HFFc6 (cell line): ENCODE measurements at places on chromosomes 13 and 19. TPM values are rescaled to one million over a fixed set of nuclear protein-coding genes. Genes with fewer than 3 reads are reported as not detected.

GRCh38 chr13:42766016-42766415 lies 15.4 kb upstream of the FAM216B start:
- DNase-seq = no peak

DNA sequence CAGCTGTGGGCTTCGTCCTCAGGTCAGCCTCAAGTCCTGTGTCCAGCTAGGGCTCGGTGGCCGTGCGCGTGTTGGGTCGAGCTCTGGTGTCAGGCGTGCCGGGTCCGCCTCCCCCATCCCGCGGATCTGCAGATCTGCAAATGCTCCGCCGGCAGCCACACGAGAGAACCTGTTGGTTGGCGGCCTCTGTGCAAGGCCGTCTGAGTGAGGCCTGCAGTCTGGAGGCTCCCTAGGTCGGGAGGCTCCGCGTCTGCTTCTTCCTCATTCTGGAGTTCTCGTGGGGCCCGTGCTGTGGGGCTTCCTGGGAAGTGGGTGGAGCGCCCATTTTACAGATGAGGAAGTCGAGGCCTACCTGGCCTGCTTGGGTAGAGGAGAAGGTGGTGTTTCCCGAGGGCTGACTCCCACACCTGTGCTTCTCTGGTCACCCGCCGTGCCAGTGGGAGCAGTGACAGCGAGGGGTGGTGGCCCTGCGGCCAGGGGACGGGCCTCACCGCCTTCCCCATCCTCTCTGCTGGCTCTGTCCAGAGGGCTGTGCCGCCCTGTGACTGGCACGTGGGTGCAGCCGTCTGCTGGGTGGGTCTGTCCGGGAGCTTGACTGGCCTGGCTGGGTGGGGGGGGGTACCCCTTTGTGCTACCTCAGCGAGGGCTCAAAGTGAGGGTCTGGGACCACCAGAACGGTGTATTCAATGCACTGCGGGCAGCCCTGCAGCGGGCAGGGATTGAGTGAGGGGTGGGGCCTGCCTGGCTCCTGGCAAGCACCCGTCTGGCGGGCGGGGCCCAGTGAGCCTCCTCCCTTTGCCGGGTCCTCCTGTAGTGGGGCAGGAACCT lies 3.3 kb downstream of the CSNK1G2 start:
- DNase-seq = no peak

GRCh38 chr13:79457390-79457789 lies 23.6 kb upstream of the NDFIP2 start:
- no peak for DNase-seq

GRCh38 chr13:30088312-30088855 lies 219.0 kb downstream of the KATNAL1 start:
- DNase-seq = no peak

DNA sequence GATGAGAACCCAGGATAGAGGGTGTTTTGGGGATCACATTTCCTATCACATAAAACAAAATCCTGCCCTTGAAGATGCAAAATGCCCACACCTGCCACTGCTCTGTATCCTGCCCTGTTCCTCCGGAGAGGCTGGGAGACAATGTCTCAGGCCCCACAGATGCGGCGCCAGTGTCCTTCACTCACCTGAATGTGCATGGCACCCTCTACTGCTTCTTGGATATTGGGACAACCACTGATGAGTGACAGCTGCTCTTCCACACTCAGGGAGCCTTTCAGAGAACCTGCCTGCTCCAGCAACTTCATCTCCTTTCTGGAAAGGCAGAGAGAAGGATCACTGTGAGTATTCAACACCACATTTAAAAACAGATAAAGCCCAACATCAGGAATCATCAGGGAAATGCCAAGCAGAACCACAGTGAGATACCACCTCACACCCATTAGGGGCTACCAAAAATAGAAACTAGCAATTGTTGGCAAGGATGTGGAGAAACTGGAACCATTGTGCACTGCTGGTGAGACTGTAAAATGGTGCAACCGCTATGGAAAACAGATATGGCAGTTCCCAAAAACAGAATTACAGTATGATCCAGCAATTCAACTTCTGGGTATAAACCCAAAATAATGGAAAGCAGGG lies 36.4 kb downstream of the CRYL1 start:
- DNase-seq = no peak

Gene JOSD2
- total RNA-seq = 74.0 to 93.7 TPM (median 84.9 TPM) in 3 replicates

DNA sequence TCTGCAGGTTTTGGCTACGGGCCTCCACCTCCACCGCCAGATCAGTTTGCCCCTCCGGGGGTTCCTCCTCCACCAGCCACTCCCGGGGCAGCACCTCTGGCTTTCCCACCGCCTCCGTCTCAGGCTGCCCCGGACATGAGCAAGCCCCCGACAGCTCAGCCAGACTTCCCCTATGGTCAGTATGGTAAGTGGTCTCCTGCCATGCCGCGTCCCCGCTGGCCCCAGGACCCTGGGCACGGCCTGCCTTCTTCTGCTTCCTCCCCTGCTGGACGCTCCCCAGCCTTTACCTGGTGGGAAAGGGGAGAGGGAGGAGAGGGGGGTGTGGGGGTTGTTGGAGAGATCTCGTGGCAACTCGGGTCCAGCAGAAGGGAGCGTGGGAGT lies 5.7 kb upstream of the RPS15 start:
- DNase-seq = no peak
